Central memory CD8-positive, alpha-beta T cell (primary cell): ENCODE measurements at places on chromosomes 13 and 19.

DNA sequence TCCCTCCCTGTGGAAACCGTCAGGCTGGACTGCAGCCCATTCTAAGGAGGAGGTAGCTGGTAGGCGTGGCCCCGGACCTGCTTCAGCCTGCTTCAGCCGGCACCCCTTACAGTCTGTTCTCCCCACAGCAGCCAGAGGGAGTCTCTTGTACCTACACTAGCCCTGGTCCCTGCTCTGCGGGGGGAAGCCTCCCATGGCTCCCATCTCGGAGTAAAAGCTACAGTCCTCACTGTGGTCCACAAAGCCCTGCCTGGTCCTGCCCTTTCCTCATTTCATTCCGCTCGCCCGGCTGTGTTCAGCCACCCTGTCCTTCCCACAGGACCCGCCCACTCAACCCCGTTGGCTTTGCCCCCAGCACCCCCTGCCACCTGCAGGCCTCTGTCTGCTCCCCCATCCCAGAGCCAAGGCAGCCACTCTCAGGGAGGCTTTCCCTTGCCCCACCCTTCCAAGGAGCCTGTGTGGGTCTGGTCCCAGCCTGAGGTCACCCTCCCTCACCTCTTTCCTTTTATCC lies 1.3 kb downstream of the PGLYRP1 start:
- no peak overlapping the region for H3K4me3 ChIP-seq
- H3K27me3 ChIP-seq = peaks cover 28% of the 10 kb centered on the region
- peaks cover 18% of the 10 kb centered on the region for H3K4me1 ChIP-seq
- no peak for DNase-seq
- no peak overlapping the region for H3K27ac ChIP-seq

- H3K4me3 ChIP-seq = no peak overlapping the region
- no peak for DNase-seq
- H3K4me1 ChIP-seq = peaks cover 27% of the 10 kb centered on the region
- peak overlapping the region; percentile 59 for H3K27ac ChIP-seq
- H3K27me3 ChIP-seq = peaks cover 20% of the 10 kb centered on the region
These were observed 2.2 kb downstream of the SPTBN4 start for GRCh38 chr19:40469011-40469410.

GRCh38 chr13:113550453-113550852 lies 34.1 kb upstream of the TFDP1 start:
- H3K27me3 ChIP-seq = no peaks in the 10 kb centered on the region
- H3K4me3 ChIP-seq = no peak overlapping the region
- no peak overlapping the region for H3K27ac ChIP-seq
- H3K36me3 ChIP-seq = peaks cover 13% of the 10 kb centered on the region

GRCh38 chr13:30294004-30294403 lies 13.3 kb downstream of the KATNAL1 start:
- peaks cover 27% of the 10 kb centered on the region for H3K4me1 ChIP-seq
- DNase-seq = no peak
- no peak overlapping the region for H3K27ac ChIP-seq
- no peaks in the 10 kb centered on the region for H3K27me3 ChIP-seq
- no peak overlapping the region for H3K4me3 ChIP-seq
- no peaks in the 10 kb centered on the region for H3K36me3 ChIP-seq

DNA sequence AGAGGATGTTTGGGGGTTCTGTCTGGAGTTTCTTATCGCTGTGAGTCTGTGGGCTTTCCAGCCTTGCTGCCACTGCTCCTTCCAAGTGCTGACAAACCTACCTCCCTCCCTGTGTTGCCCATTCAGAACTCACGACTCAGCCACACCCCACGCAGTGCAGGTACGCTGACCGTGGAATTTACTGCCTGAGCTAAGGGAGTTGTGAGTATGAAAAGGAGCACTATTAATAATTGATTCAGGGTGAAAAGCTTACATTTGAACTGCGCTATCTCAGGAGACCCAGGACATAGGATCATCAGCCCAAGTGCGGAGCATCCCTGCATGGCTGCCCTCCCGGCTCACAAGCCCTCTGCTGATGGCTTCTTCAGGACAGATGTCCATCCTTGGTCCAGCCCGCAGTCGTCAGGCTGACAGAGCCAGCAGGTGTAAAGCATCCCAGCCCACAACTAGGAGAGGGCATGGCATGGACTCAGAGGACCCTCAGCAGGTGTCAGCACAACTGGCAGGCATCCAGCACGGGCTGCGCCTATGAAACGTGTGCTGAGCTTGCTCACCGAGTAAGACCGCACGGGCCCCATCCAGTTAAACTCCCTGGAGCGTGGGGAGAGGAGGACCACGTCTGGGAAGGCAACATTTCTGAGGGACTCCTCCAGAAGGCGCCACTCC lies 244.0 kb downstream of the COL4A1 start:
- no peak overlapping the region for H3K27ac ChIP-seq
- H3K27me3 ChIP-seq = no peaks in the 10 kb centered on the region
- DNase-seq = no peak
- no peaks in the 10 kb centered on the region for H3K4me1 ChIP-seq
- H3K36me3 ChIP-seq = peaks cover 2% of the 10 kb centered on the region

DNA sequence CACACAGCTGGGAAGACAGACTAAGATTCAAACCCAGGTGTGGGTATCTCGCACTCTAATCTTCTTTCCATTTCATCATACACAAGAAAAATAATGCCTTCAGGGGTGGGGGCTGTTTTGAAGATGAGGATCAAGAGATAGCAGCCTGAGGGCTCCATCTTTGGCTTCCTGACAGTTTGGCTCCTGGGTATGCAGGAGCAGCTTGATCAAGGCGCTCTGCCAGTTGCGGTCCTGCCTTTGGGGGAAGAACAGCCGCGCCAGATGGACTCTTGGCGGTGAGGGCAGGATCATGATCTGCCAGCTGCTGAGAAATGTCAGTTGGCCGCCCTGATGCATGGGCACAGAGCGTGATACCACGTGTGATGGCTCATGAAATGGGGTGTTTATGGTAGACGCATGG lies 119.1 kb downstream of the IER2 start:
- H3K36me3 ChIP-seq = no peaks in the 10 kb centered on the region
- DNase-seq = no peak
- H3K27ac ChIP-seq = no peak overlapping the region
- peaks cover 12% of the 10 kb centered on the region for H3K27me3 ChIP-seq
- H3K4me3 ChIP-seq = no peak overlapping the region

DNA sequence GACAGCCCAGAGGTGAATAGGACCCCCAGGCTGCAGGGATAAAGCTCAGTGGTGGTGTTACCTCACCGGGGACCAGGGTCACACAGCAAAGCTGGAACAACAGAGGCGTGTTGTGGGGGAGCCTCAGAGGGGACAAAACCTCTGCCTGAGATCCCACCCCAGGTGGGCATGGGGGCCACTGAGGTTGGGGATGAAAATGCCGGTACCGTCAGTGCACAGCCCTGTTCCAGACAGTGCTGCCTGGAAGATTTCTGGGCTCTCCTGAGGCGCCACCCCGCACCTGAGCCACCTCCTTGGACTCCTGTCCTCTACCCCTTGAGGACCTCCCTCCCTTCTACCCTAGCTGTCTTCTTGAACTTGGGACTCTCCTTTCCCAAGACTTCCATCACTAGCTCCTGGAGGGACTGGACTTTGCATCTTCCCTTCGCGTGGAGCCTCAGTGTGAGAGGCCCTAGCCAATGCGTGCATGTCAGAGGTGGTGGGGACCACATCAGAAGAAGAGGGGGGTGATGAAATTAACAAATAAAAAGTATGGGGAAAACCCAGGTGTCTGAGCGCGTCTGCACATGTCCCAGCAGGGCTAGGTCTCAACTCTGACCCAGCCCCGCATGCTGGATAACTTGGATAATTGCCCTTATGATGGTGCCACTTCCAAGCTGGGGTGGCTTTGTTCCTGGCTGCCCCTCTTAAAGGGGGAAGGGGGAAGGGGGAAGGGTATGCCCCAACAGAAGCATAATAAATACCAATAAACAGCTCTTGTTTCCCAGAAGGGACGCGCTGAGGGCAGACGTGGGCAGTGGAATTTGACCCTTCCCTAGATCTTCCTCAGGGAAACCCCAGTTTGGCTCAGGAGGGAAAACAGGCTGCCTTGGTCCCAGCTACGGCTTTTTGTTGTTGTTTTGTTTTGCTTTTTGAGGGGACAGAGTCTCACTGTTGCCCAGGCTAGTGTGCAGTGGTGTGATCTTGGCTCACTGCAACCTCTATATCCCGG lies 11.6 kb downstream of the CNFN start:
- no peaks in the 10 kb centered on the region for H3K4me1 ChIP-seq
- no peak for DNase-seq
- H3K4me3 ChIP-seq = no peak overlapping the region

- no peaks in the 10 kb centered on the region for H3K27me3 ChIP-seq
- peaks cover 30% of the 10 kb centered on the region for H3K36me3 ChIP-seq
- peaks cover 35% of the 10 kb centered on the region for H3K4me1 ChIP-seq
- peak overlapping the region; percentile 91 for H3K27ac ChIP-seq
- peak overlapping the region; percentile 84 for H3K4me3 ChIP-seq
These were observed 442 bp downstream of the REXO1 start for GRCh38 chr19:1847684-1848398.

- H3K4me1 ChIP-seq = peaks cover 6% of the 10 kb centered on the region
- H3K27me3 ChIP-seq = peaks cover 15% of the 10 kb centered on the region
- H3K27ac ChIP-seq = no peak overlapping the region
These were observed 20.4 kb downstream of the MBD3L2B start for GRCh38 chr19:7000816-7001215.

GRCh38 chr13:74024856-74025255 lies 109.3 kb downstream of the KLF12 start:
- peaks cover 14% of the 10 kb centered on the region for H3K36me3 ChIP-seq
- H3K27ac ChIP-seq = no peak overlapping the region
- H3K27me3 ChIP-seq = no peaks in the 10 kb centered on the region
- H3K4me3 ChIP-seq = peak overlapping the region; percentile 55
- peaks cover 86% of the 10 kb centered on the region for H3K4me1 ChIP-seq

GRCh38 chr19:20863176-20863575 lies 59.9 kb upstream of the ZNF85 start:
- H3K4me1 ChIP-seq = no peaks in the 10 kb centered on the region
- no peaks in the 10 kb centered on the region for H3K27me3 ChIP-seq
- peaks cover 3% of the 10 kb centered on the region for H3K36me3 ChIP-seq
- no peak for DNase-seq

GRCh38 chr13:99704390-99704789 lies 203.1 kb downstream of the TM9SF2 start:
- H3K27me3 ChIP-seq = no peaks in the 10 kb centered on the region
- peaks cover 9% of the 10 kb centered on the region for H3K4me1 ChIP-seq
- H3K4me3 ChIP-seq = no peak overlapping the region
- H3K36me3 ChIP-seq = peaks cover 2% of the 10 kb centered on the region

GRCh38 chr13:110971486-110971885 lies 56.6 kb upstream of the ANKRD10 start:
- DNase-seq = no peak
- H3K36me3 ChIP-seq = no peaks in the 10 kb centered on the region
- no peak overlapping the region for H3K4me3 ChIP-seq
- H3K4me1 ChIP-seq = no peaks in the 10 kb centered on the region
- H3K27ac ChIP-seq = no peak overlapping the region

- no peak overlapping the region for H3K4me3 ChIP-seq
- H3K27ac ChIP-seq = no peak overlapping the region
- H3K36me3 ChIP-seq = peaks cover 2% of the 10 kb centered on the region
- no peaks in the 10 kb centered on the region for H3K27me3 ChIP-seq
These were observed 84.5 kb downstream of the MBNL2 start for GRCh38 chr13:97306645-97307044.

DNA sequence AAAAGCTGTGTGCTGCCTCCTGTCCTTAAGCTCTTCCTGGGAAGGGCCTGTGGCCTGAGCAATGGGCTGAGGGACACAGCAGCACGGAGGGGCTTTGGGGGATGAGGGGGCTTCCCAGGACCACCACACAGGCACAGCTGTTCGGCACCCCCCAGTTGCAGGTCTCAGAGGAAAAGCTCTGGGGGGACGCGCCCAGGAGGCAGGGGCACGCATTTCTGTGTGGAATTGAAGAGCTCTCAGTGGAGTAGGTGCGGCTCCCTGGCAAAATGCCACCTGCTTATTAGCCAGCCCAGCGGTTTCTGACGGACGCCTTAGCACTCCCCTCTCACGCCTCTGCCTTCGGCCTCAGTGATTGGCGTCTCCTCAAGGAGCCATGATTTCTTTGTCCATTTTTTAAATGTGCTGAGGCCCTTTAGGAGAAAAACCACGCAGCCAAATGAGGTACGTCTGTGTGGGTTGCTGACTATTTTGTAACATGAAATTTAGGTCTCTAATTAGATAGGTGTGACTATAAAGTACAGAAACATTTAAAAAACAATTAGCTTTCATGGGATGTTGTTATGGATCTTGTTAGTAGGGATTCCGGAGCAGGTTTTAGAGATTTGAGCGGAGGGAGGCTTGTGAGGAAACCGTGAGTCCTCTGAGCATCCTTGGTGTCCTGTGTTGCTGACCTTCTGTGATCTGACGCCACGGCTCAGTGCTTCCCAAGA lies 4.0 kb downstream of the MCF2L start:
- H3K27ac ChIP-seq = no peak overlapping the region
- DNase-seq = no peak
- H3K27me3 ChIP-seq = no peaks in the 10 kb centered on the region
- H3K36me3 ChIP-seq = peaks cover 6% of the 10 kb centered on the region

DNA sequence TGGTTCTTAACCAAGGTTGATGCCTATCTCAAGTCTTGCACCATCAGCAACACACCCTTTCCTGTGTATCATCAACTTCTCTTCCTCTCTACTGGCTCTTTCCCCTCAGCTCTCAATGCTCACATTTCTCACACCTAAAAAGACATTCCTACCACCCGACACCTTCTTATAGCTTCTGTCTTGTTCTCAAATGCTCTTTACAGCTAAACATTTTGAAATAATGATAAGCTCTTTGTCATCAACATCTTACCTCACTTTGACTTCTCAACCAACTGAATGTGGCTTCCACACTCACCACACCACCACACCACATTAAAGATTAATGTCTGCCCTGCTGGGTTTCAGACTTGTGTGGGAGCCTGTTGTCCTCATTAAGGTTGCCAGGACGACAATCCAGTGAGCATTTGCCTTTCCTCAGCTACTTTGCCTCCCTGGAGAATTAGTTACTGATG lies 67.8 kb downstream of the RXFP2 start:
- DNase-seq = peak; percentile 25
- no peaks in the 10 kb centered on the region for H3K36me3 ChIP-seq

- peak overlapping the region; percentile 19 for H3K27ac ChIP-seq
- no peak for DNase-seq
- H3K4me3 ChIP-seq = no peak overlapping the region
- peaks cover 35% of the 10 kb centered on the region for H3K36me3 ChIP-seq
- H3K4me1 ChIP-seq = peaks cover 31% of the 10 kb centered on the region
- no peaks in the 10 kb centered on the region for H3K27me3 ChIP-seq
These were observed 3.1 kb downstream of the GIPC1 start for GRCh38 chr19:14492756-14493337.

DNA sequence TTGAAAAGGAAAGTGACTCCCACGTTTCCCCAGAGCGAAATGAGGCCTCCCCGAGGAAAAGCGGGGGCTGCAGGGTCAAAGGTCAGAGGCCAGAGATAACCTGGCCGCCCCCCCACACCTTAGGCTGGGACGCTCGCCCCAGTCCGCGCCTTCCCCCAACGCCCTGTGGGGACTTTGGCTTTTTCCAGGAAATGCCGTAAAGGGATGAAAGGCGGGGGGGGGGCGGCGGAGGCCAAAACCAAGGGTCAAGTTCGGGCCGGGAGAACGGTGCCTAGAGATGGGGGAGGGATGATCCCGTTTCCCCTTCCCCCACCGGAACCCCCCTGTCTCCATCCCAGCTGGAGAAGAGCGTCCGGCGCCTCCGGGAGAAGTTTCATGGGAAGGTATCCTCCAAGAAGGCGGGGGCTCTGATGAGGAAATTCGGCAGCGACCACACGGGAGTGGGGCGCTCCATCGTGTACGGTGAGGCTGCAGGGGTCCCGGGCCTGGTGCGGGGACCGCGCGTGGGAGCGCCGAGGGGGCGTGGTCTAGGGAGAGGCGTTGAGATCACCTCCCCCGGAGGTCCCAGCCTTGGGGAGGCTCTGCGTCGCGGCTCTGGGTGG lies 575 bp downstream of the SHFL start:
- peaks cover 17% of the 10 kb centered on the region for H3K36me3 ChIP-seq
- no peak for DNase-seq
- H3K27ac ChIP-seq = peak overlapping the region; percentile 88
- peak overlapping the region; percentile 88 for H3K4me3 ChIP-seq
- H3K4me1 ChIP-seq = peaks cover 15% of the 10 kb centered on the region
